ENCODE measurements at places on chromosomes 1 and 21.

DNA sequence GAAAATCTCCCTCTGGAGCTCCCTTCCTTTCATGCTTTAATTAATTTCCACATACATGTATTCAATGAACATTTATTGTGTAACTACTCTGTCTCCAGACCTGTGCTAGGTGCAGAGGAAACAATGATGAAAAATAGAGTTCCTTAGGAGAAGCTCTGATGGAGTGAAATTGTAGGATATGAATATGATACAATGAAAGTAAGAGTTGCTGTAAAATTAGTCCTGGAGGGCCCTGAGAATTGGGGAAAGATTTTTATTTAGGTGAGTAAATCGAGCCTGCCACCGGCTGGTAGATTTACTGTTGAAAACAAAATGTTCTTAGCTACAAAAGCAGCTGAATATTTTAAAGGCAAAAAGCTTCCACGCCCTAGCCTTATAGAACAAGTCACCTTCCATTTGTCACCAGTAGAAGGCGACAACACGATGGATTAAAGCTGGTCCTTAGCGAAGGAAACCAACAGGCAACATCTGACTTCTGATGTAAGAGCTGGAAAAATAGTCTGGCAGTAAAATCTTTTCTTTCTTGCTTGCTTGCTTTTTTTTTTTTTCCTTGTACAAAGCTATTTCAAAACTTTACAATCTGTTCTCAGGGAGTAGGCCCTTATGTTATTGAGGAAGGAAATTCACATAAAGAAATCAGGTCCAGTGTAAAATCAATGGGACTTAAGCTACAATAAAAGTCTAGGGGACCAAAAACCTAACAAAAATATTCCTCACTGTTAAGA, 82.0 kb upstream of the ROR1 start:
- peak; percentile 90 for DNase-seq

GRCh38 chr1:99659755-99660210, 13.9 kb downstream of the PALMD start:
- no peak for DNase-seq

DNA sequence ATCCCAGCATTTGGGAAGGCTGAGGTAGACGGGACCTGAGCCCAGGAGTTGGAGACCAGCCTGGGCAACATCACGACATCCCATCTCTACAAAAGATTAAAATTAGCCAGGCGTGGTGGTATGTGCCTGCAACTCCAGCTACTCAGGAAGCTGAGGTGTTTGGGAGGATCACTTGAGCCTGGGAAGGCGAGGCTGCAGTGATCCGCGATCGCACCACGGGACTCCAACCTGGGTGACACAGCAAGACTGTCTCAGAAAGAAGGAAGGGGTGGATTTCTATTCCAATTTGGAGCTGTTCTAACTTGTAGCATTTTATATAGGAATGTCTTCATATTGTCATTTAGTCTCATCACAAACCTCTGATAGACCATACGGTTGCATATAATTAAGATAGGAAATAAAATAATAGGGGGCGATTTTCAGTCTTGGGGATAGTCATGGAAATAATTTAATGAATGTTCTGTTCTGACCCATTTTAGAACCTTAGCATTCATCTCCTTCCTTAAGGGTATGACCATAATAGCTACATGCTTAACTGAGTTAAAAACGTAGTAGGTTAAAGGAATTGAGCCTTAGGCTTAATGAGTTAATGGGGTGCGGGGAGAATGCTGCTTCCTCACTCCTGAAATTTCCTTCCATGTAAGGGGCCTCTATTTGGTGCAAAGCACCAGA, 93.1 kb downstream of the ADCY10 start:
- DNase-seq = no peak

GRCh38 chr1:160489513-160490261, 33.4 kb downstream of the SLAMF6 start:
- DNase-seq = no peak

- no peak for DNase-seq
Observed at GRCh38 chr1:10765734-10766478, 30.5 kb downstream of the CASZ1 start.

DNA sequence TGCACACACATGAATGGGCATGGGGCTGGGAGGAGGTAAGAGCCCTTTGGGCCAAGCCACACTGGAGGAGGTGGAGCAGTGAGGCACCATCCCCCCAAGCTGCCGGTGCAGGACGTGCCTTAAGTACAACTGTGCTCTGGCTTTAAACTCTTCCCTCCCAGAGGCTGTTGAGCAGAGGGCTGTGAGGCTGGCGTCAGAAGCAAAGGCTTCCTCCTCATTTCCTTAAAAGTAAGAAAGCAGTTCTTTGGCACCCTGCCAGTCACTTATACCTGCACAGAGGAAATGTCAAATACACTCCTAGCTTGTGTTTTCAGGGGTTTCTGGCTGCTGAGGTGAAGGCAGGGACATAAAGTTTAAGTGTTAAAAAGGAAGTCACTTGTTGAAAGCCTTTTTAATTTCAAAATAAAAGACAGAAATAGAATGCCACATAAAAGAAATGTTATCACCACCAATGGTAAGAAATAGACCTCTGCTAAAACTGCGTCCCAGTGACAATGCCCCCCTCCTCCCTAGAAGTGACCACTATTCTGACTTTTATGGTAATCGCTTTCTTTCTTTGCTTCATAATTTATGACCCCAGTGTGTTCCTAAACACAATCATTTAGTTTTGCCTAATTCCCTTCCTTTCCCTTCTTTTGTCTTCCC, 33.0 kb downstream of the LAMC2 start:
- DNase-seq = peak; percentile 43

DNA sequence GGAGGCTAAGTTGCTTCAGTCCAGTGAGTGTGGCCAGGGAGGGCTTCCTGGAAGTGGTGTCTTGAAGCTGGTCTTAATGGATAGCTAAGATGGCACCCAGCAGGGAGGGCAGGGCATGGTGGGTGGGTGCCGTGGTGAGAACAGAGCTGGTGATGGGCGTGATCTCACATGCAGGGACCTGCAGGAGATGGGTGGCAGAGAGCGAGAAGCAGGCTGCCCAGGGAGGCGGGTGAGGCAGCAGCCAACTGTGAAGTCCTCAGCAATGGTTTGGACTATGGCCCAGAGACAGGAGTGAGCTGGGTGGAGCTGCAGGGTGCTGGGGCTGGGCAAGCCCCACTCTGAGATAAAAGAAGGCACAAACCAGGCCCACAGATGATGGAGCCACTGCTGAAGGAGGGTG, 50.7 kb downstream of the UMODL1 start:
- DNase-seq = no peak

DNA sequence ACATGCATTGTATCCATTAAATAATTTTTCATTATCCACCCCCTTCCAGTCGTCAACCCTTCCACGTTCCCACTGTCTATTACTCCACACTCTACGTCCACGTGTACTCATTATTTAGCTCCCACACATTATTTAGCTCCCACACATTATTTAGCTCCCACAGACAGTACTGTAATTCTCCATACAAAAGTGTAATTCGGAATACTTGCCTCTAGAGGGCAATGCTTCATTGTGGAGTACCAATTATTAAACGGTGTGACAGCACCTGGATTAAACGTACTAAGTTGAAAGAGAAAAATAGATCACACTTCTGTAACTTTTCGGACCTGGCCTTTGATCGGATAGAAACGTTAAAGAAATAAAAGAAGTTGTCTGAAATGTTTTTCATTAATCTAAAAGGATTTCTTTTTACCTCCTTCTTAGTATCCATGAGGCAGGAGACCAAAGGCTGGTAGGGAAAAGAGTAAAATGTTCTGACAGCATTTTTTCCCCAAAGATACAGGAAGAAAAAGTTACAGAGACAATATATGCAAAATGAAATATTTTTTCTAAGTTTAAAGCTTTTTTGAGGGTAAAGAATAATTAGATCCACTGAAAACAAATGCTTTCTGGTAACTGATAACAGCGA, 99.2 kb downstream of the LHX8 start:
- peak; percentile 77 for DNase-seq

DNA sequence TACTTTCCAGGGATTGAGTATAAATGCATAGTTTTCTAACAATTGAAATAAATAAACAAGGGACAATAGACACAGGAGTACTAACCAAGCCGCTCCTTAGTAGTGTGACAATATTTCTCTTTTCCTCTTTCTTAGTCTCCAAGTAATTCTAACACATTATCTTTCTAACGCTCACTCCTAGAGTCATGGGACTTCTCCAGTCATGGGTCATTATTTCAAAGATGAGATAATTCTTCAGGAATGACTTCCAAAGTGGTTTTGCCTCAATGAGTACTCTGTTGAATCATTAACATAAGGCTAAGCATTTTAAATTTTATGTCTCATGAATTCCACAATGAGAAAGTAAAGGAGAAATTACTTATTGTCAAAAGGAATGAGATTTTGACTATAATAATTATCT, 605.8 kb upstream of the ADAMTS5 start:
- DNase-seq = peak; percentile 1

DNA sequence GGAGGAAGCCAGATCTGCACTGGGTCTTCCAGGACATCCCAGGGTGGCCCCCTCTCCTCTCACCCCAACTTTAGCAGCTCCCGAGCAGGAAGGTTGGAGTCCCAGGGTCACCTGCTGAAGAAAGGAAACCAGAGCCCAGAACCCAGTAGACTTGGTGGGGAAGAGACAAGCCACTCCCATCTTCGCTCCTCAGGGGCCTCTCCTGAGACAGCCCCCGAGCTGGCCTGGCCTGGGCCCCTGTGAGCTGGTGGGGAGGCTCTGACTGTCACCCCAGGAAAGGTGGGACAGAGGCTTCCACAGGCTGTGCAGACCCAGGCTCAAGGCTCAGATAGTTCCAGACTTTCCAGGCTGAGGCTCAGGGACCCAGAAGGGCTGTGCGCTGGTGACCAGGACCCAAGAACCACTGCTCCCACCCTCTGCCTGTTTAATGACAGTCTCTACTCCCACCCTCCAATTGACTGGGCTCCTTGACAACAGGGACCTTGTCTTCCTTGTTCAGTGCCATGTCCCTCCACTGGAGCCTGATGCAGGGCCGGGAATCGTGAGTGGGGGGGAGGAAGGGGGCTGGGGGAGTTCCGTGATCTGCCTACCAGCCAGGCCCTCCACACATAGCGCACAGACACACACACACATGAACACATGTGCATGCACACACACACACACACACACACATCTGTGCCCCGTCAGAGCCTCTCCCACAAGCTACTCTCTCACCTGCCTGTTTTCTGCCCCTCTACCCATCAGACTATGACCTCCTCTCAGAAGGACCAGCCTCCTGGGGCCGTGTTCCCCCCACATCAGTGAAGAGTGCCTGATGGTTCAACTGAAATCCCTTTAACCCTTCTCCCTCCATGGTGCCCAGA, 401.2 kb downstream of the MATN1 start:
- no peak for DNase-seq

DNA sequence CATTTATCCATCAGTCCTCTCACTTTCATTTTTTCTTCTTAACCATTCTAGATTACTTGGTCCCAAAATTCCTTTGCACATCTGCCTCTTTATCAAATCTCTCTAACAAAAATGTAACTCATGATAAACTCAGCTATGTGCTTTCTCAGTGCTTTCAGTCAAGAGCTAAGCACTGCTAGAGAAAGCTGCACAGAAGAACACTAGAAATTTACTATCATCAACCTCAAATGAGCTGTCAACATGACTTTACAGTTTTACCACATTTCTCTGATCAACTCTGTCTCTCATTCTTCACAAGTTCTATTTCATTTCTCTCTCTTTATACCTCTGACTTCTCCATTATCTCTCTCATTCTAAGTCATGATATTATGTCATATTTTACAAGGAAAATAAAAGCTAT, 54.2 kb upstream of the PRKACB start:
- no peak for DNase-seq

- DNase-seq = no peak
Observed at GRCh38 chr1:98188774-98189173, 267.9 kb upstream of the DPYD start.

DNA sequence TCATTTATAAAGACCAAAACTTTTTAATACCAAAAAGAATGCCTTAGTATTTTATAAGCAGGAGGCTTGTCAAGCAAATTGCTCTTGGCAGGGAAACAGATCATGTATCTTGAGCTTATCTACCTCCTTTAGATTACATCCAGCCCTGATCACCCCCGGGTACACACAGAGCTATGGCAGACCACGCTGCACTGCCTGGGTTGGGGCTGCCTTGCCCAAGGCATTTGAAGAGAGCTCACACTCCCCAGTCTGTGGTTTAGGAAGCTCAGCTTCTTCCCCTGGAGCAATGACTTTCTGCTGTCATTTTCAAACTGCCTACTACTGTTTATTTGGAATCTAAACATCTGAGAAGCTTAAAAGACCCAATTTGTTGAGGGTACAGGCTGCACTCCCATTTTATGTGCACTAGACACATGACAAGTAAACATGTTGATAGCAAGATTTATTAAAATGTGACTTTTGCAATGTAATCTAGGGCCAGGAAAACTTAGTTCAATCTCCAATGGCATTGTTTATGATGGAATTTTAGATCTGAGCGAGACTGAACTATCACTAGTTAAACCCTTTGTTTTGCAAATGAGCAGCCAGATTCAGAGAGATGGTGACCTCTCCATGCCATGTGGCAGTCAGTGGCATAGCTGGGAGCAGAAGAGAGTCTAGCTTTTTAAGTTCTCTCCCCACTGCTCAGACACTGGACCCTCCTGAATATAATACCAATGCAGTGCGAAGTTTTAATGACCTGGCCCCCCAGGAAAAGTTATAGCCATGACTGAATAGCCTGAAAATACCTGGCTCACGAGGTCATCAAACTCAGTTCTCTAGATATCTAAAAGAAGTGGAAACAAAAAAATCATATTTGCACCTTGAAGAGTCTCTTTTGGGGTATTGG, 214.9 kb downstream of the HLX start:
- DNase-seq = no peak

DNA sequence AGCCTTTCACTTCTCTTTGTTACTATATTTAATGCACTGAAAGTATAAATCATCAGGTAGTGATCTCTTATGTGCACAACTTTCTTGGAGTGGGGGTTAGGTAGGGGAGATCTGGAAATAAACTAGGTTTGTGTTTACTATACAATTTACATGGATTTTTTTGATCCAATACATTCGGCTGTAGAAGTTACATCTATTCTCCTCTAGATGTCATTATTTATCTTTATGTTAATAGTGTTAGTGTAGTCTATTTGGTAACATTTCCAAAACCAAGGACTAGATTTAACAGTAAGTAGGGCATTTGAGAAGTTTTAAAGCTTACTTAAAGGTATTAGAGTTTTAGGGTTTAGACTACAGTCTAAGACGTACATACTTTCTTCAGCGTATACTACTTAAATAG, 5.4 kb downstream of the VPS45 start:
- peak; percentile 45 for DNase-seq

DNA sequence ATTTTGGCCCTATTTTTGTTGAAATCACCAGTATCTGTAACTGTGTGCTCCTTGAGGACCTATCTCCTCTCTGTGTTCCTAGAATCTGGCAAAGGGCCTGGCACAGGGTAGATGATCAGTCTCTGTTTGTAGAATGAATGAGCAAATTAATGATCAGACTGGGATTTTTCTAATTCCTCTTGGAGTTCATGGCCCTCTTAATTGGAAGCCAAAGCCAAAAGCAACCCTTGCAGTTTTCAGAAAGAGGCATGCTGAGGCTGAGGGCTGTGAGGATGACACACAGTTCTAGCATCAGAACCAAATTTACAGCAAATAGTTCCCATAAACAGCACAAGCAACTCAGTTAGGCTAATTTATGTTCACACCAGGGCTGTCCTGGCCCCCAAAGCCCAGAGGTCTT, 111.1 kb upstream of the BEND5 start:
- no peak for DNase-seq

GRCh38 chr1:46030876-46031660, 101.4 kb downstream of the PIK3R3 start:
- DNase-seq = no peak

Measured in brain (organoid and tissue), 16 donors.